Glomerular endothelial cell (primary cell): ENCODE measurements at places on chromosomes 1 and 21. TPM values are rescaled to one million over a fixed set of nuclear protein-coding genes. Genes with fewer than 3 reads are reported as not detected.

DNA sequence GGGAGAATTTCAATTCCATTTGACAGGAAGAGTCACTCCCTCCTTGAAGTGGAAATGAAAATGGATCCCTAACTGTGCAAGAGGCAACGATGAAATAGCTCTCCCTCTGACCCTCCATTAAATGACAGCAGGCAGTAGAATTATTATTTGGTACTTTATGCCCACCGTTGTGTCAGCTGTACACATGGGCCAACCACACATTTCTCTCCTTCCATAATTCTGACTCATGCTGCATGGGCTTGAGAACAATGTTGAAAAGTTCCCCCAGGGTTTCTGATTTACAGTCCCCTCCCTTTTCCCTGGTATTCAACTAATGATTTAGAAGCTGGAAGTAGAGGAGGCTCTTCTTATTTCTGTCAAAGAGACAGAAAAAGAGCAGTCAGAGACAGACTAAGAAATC is 103.5 kb downstream of the RGS7 start:
- DNase-seq, result no peak

DNA sequence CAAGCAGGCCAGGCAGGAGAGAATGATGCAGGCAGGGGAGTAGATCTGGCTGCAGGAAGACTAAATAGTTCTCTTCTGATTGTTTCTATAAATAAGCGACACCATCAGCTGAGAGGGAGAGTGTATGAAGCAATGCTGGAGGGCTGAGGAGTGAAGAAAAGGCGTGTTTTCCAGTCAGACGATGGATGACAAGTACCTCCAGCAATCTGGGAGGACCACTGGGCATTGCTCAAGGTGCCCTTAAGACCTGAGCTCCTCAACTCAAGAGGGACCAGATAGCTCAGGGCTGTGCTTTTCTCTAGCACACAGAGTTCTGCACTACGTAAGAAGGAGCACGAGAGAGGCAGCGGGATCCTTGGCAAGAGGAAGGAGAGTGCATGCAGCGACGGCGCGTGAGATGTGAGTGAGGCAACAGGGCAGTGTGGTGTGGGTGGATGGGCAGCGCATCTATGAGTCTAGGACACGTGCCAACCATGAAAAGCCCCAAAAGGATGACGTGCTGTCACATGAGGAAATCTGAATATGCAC is 36.0 kb downstream of the PABPC4 start:
- DNase-seq, result no peak

Gene COL9A2
- 0.12 and 1.1 TPM in 2 replicates for total RNA-seq

Gene LYPD8
- total RNA-seq, result not detected in 2 replicates

Gene C1orf167
- total RNA-seq, result not detected in 2 replicates

Gene RGS7
- total RNA-seq, result 0.58 and 1.6 TPM in 2 replicates
